Lower leg skin (tissue), 4 donors: ENCODE measurements at places on chromosomes 1 and 21.

DNA sequence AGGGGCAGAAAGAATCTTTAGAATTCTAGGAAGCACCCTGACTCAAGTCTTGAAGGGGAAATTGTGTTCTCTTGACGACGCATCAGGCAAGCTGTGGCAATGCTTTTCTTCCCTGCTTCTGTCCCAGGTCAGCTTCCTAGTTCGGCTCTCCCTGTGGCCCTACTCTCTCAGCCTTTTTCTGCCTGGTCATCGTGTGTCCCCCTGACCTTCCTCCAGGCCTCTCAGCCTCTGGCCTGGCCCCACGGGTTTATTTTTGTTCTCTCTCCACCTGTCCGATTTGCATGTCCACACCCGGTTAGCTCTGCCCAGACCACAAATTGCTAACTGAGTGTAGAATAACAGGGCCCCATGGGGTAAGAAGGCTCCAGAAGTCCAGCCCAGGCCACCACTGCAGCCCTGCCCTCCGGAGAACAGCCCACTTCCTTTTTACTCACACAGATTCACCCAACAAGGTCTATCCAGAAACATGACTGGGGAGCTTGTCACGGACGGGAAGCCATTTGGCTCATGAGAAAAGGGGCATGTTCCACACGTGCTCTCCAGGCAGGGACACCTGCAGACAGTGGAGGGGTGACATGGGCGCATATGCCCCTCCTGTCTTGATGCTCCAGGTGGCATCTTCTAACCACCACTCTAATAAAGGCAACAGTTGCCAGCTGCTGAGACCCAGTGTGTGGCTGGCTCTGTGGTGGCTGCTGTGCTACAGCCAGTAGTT is 9.8 kb downstream of the KCNN3 start:
- no peak for DNase-seq

DNA sequence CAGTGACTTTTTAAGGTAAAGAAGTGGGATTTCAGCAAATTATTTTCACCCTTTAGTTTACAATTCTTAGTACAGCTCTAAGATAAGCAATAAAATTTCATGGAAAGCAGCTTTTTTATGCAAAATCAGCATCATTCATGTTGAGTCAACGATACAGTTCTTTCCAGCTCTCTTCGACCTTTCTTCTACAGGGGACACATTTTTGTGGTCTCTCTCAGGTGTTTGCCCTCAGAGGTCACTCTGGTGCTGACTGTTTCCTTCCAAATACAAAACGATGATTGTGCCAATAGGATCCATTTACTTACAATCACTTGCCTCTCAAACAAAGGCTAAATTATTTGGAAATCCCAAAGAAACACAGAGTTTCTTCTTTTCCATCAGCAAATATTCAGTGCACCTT is 51.0 kb downstream of the PSMG1 start:
- DNase-seq = no peak

DNA sequence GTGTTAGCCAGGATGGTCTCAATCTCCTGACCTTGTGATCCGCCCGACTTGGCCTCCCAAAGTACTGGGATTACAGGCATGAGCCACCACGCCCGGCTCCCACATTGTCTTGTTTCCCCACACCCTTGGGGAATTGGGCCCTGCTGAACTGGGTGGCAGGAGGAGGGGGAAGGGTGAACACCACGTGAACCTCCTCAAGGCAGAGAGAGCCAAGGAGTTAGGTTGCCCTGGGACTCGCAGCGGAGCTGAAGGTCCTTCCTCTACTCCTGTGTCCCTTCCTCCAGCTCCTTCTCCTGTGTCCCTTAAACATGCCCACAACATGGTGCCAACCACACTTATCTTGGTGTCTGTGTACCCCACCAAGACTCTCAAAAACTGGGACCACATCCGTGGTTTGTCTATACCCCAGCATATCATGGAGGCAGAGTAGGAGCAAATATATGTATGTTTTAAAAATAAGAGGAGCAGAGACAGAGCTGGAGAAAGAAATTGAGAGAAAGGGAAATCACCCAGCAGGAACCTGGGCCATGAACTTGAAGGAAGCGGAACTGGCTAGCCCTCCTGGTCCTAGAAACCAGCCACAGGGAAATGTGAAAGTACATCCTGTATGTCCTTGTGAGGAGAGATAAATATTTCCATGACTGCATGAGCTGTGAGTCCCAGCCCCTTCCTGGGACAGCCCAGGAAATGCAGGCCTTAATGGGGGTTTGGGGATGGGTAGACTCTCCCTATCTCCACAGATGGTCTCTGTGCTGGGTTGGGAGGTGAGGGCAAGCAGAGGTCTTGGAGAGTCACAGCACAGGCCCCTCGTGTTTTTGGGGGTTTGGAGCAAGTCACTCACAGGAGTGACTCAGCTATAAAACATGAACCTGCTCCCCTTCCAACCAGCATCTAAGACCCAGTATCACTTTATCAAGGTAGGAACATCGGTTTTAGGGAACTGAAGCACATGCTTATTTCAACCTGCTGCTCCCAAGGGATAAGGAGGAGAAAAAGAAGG is 9.4 kb upstream of the TAL1 start:
- DNase-seq = no peak

- no peak for DNase-seq
These were observed 27.2 kb downstream of the LRRN2 start for GRCh38 chr1:204658295-204658694.

GRCh38 chr21:32181457-32181856 is 97.4 kb downstream of the MIS18A start:
- no peak for DNase-seq

- DNase-seq = no peak
These were observed 123.4 kb downstream of the AK5 start for GRCh38 chr1:77405186-77405585.

GRCh38 chr1:40241362-40241761 is 6.4 kb upstream of the TMCO2 start:
- no peak for DNase-seq

DNA sequence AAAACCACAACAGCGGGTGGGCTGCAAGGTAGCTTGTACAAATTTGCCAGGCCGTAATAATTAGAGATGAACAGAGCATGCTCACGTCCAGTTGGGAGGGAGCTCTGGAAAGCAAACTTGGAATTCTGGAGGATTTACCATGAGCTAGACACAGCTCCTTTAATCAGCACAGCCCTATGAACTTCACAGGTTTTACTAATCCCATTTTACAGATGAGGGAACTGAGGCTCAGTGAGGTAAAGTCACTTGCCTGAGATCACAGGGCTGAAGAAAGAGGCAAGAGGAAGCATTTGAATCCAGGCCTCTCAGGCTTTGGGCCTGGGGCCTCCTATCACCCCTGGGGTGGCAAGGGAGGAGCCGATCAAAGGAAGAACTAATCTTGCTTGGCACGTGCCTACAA is 24.0 kb downstream of the PAX7 start:
- DNase-seq = no peak

DNA sequence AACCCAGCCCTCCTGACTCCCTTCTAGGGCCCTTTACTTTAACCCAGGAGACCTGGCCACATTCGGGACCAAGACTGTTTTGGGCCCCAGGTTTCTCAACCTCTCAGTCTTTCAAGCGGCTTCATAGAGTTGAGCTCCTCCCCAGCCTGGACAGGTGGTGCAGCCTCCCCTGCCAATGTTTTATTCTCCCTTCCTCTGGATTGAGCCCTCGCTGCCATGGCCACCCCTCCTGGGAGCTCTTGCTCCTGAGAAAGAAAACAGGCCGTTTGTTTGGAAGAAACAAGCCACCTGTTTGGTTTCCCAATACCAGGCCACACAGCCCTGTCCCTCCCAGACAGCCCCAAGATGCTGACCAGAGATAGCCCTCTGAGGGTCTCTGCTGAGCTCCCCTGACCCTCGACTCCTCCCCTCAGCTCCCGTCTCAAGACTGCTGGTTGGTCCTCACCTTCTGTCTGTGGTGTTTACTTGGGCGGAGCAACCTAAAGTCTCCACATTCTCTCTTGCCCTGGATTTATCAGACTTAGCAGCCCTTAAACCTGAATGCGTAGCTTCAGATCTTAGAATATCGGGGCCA is 3.3 kb downstream of the TMEM51 start:
- DNase-seq = no peak

- no peak for DNase-seq
These were observed 307.9 kb upstream of the PRMT6 start for GRCh38 chr1:106748606-106749005.

- no peak for DNase-seq
These were observed 133.8 kb upstream of the ZBTB40 start for GRCh38 chr1:22317920-22318243.

DNA sequence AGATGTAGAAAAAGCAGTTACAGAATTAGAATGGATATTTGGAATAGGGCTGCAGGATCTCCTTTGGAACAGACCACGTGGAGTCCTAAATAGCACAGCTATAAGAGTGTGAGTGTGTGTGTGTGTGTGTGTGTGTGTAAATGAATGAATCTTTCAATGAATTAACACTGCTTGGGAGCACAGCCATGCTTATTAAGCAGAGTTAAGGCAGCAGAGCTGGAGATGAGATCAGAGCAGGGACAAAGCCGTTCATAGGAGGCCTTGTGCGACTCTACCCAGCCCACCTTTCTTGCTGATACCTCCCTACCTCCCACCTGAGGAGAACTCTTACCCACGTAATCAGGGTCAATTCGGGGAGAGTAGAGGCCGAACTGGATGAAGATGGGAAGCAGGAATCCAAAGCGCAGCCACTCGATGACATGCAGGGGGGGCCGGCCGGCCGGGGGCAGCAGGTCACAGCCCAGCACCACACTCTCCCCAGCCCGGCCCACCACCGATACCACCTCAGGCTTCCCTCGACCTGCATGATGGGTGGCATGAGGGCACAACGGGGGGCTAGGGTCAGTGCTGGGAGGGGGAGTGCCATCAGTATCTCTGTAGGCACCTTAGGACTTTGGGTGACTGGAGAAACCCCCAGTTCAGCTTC is 2.7 kb downstream of the IGSF9 start:
- DNase-seq = peak; percentile 69

GRCh38 chr1:72606216-72606810 is 324.0 kb upstream of the NEGR1 start:
- DNase-seq = no peak

- DNase-seq = peak; percentile 86
These were observed 45.9 kb upstream of the COL6A2 start for GRCh38 chr21:46051821-46052675.

DNA sequence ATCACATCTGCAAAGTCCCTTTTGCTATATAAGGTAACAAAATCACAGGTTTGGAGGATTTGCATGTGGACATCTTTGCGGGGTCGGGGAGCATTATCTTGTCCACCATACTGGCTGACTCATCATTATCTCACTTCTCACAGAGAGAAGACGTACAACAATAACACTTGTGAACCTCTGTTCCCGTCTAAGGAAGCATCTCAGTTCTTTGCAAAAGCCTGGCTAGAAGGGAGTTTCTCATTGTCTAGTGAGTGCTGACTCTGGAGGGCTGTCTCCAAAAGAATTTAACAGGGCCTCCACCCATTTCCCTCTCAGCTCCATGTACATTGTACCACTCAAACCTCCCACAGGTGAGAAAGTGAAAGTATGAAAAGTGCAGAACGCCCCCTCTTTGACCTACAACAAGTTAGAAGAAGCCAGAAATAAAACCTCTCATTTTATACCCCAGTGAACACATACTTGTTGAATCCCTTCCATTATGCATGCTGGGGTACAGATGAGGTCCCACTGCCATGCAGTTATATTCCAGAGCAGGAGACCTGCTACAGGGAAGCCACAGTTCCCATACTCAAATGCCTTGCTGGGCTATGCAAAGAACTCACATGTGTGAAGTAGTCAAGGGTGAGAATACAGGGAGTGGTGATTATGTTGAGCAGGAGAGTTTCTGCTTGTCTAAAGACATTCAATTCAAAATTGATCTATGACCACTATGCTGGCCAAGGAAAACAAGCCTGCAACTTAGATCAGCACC is 121.7 kb upstream of the PRDX6 start:
- DNase-seq = no peak

DNA sequence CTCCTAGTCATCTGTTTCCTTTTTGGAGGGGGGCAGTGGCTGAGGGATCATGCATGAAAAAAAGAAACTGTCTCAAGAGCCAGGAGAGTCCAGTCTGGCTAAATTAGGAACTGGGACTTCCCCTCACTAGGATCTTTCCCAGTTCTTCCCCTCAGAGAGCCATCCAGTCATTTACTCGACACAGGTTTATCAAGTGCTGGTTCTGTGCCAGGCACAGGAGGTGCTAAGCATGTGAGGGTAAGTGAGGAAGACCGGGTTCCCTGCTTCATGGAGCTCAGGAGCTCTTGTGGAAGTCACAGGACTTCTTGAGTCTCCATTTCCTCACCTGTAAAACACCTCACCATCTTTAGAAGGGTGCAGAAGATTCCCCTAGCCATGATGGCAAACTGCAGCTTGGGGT is 8.6 kb upstream of the NUAK2 start:
- DNase-seq = no peak

DNA sequence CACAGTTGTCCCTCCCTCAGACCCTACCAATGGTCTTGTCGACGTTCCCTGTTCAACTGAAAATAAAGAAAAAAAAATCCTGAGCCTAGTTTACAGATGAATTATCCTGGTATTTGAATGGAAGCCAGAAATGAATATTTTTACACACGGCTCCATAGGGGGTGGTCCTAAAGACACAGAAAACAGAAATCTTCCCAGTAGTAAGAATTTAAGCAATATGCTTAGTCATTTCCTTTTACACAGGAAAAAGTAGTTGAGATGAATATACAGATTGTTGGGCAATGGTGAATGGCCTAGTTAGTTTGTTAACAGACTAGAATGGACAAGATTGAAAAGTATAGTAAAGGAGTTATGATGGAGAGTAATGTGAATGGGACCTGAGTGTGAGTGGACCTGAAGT is 67.4 kb downstream of the RGS18 start:
- DNase-seq = no peak

DNA sequence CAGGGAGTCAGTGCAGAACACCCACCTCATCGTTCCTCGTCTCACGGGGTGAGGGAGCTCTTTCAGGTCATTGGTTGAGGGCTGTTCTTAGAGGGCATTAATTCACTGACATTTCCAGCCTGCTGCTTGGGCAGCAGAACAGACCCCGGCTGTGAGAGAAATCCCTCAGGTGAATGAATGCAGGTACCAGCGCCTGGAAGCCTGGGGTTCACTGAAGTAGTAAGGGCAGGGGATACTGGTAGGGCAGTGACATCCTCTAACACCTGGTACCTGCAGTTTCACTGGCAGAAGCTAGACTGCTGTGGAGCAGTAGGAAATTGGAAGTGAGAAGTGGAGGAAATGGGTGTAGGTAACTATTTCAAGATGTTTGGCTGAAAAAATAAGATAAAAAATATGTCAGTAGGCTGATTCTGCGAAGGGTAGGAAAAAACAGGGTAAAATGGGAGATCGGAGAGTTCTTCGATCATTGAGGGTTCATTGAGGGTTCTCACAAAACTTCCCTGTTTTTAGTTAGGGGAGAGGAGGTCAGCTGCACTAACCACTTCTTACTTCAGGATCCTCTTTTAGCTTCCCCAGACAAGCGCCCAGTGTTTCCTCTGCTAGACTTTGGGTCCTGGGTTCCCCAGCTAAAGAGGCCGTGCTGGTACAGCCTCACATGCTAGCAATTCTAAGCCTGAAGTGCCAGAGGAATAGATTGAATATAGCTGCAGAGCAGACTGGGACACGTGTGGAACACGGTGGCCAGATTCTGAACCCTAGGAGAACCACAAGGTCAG is 55.2 kb downstream of the RNF220 start:
- peak; percentile 15 for DNase-seq
